ENCODE measurements at places on chromosomes 13 and 19. TPM values are rescaled to one million over a fixed set of nuclear protein-coding genes. Genes with fewer than 3 reads are reported as not detected.

Gene ZNF805
- total RNA-seq = 7.2 TPM

GRCh38 chr13:42312817-42313431 lies 41.0 kb downstream of the AKAP11 start:
- H3K27ac ChIP-seq = no peak overlapping the region
- H3K36me3 ChIP-seq = no peaks in the 10 kb centered on the region
- H3K4me1 ChIP-seq = no peaks in the 10 kb centered on the region
- no peaks in the 10 kb centered on the region for H3K27me3 ChIP-seq
- no peak overlapping the region for H3K4me3 ChIP-seq
- no peak for DNase-seq

Gene KLF12
- total RNA-seq = 2.2 TPM

GRCh38 chr19:14449321-14449720 lies 16.2 kb downstream of the PKN1 start:
- no peak overlapping the region for H3K27ac ChIP-seq
- H3K4me3 ChIP-seq = no peak overlapping the region
- no peak for DNase-seq
- H3K4me1 ChIP-seq = no peaks in the 10 kb centered on the region
- H3K36me3 ChIP-seq = peaks cover 40% of the 10 kb centered on the region

Gene LILRA1
- not detected for total RNA-seq

- no peak overlapping the region for H3K4me3 ChIP-seq
- H3K27me3 ChIP-seq = no peaks in the 10 kb centered on the region
- no peak overlapping the region for H3K27ac ChIP-seq
- no peaks in the 10 kb centered on the region for H3K36me3 ChIP-seq
- H3K4me1 ChIP-seq = no peaks in the 10 kb centered on the region
Observed at GRCh38 chr13:74929436-74929835, 552.5 kb downstream of the TBC1D4 start.

Gene OR7C1
- total RNA-seq = not detected

- no peaks in the 10 kb centered on the region for H3K27me3 ChIP-seq
- DNase-seq = no peak
- no peak overlapping the region for H3K27ac ChIP-seq
- no peak overlapping the region for H3K4me3 ChIP-seq
- H3K36me3 ChIP-seq = no peaks in the 10 kb centered on the region
Observed at GRCh38 chr13:38803531-38803930, 116.7 kb downstream of the FREM2 start.

Gene NCR1
- not detected for total RNA-seq

DNA sequence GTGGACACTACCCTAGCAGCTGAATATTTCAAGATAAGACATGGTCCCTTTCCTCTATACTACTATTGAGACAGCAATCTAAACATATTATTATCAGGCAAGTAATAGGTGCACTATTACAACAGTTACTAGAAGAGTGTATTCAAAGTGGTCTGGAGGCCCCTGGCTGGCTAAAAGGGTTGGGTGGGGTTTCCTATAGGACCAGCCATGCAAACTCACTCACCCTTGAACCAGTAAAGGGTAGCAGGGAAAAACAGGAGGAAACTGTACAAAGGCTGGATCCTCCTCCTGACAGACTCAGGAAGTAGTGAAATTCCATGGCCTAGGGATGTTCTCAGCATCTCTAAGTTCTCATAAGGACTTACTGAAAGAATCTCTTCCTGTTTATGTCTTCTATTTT lies 7.7 kb downstream of the SMAD9 start:
- H3K4me3 ChIP-seq = no peak overlapping the region
- no peak for DNase-seq
- H3K27ac ChIP-seq = no peak overlapping the region
- no peaks in the 10 kb centered on the region for H3K36me3 ChIP-seq
- no peaks in the 10 kb centered on the region for H3K4me1 ChIP-seq

DNA sequence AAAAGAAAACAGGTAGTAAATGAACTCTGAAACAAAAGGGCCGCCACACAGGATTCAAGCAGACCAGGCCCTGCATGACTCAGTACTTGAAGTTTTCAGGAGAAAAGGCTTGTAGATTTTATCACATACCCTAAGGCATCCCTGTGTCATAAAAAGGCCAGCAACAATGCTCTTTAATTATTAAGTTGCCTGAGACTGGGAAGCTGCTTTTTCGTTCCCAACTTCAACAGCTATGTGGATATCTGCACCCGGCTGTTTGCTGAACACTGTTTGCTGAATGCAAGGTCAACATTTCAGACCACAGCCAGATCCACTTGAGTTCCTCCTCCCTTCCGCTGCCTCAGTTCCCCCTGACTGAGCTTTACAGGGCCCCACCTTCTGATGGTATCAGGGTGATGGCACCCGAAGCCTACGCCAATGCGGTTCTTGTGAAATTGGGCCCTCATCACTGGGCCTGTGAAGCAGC lies 6.1 kb upstream of the ECH1 start:
- peaks cover 45% of the 10 kb centered on the region for H3K36me3 ChIP-seq
- no peak overlapping the region for H3K4me3 ChIP-seq
- H3K27ac ChIP-seq = no peak overlapping the region
- H3K4me1 ChIP-seq = peaks cover 4% of the 10 kb centered on the region

Gene SIGLEC8
- not detected for total RNA-seq

DNA sequence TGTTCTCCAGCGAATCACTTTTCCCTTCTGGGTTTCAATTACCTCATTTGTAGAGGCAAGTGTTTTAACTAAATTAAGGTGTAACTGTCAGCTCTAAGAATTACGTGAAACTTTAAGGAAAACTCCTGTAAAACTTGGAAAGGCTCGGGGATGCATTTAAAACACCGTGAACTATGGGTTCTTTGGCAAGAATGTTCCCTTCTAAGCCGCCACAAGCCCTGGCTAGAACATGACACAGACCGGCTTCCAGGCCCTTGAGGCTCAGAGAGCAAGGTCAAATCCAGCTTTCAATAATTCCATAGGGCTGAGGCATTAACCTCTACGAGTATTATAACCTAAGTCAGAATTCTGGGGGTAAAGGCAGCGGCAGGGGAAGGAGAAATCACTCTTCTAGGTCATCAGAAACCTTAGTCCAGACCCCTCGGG lies 685 bp downstream of the VWA8 start:
- no peaks in the 10 kb centered on the region for H3K36me3 ChIP-seq
- no peaks in the 10 kb centered on the region for H3K27me3 ChIP-seq
- no peaks in the 10 kb centered on the region for H3K4me1 ChIP-seq
- peak overlapping the region; percentile 87 for H3K27ac ChIP-seq
- no peak for DNase-seq

GRCh38 chr13:105914291-105915036 lies 621.0 kb downstream of the EFNB2 start:
- no peaks in the 10 kb centered on the region for H3K4me1 ChIP-seq
- H3K4me3 ChIP-seq = no peak overlapping the region
- no peak for DNase-seq
- H3K27me3 ChIP-seq = no peaks in the 10 kb centered on the region
- no peaks in the 10 kb centered on the region for H3K36me3 ChIP-seq
- no peak overlapping the region for H3K27ac ChIP-seq

DNA sequence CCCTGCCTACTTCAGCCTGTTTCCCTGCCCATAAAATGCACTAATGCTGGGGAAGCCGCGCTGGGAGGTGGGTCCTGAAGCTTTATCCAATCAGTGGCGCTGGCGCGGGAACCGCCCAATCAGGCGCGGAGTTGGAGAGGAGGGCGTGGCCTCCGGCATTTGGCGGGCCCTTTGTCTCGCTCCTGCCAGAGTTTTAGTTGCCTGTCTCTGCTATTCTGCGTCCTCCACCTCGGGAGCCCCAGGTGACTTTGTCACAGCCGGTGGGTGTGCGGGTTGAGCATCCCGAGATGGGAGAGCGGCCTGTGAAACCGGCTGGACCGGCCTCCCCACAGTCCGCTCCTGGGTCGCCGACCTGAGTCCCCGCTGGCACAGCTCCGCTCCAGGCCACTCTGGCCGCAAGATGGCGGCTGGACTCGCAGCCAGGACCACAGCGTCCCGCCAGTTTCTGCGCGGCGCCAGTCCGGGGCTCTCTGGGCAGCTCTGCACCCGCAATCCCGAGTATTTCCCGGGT lies 30.7 kb upstream of the ZNF429 start:
- H3K36me3 ChIP-seq = no peaks in the 10 kb centered on the region
- H3K27me3 ChIP-seq = no peaks in the 10 kb centered on the region
- no peak for DNase-seq
- H3K27ac ChIP-seq = no peak overlapping the region
- no peak overlapping the region for H3K4me3 ChIP-seq
- H3K4me1 ChIP-seq = no peaks in the 10 kb centered on the region

GRCh38 chr19:48319647-48320541 lies 5.5 kb upstream of the EMP3 start:
- no peaks in the 10 kb centered on the region for H3K36me3 ChIP-seq
- DNase-seq = no peak
- H3K4me3 ChIP-seq = no peak overlapping the region
- no peak overlapping the region for H3K27ac ChIP-seq
- peaks cover 24% of the 10 kb centered on the region for H3K4me1 ChIP-seq

GRCh38 chr13:100458673-100459072 lies 129.9 kb downstream of the GGACT start:
- H3K4me3 ChIP-seq = no peak overlapping the region
- H3K36me3 ChIP-seq = no peaks in the 10 kb centered on the region
- no peaks in the 10 kb centered on the region for H3K27me3 ChIP-seq
- no peak overlapping the region for H3K27ac ChIP-seq
- no peak for DNase-seq
- no peaks in the 10 kb centered on the region for H3K4me1 ChIP-seq

- DNase-seq = no peak
- no peaks in the 10 kb centered on the region for H3K27me3 ChIP-seq
- H3K4me3 ChIP-seq = peak overlapping the region; percentile 77
- H3K27ac ChIP-seq = peak overlapping the region; percentile 91
- peaks cover 46% of the 10 kb centered on the region for H3K4me1 ChIP-seq
- no peaks in the 10 kb centered on the region for H3K36me3 ChIP-seq
Observed at GRCh38 chr19:49894011-49894664, 2.5 kb downstream of the IL4I1 start.

- no peaks in the 10 kb centered on the region for H3K4me1 ChIP-seq
- no peak overlapping the region for H3K27ac ChIP-seq
- H3K4me3 ChIP-seq = no peak overlapping the region
- no peaks in the 10 kb centered on the region for H3K27me3 ChIP-seq
Observed at GRCh38 chr19:23788411-23788810, 29.7 kb upstream of the ZNF681 start.

DNA sequence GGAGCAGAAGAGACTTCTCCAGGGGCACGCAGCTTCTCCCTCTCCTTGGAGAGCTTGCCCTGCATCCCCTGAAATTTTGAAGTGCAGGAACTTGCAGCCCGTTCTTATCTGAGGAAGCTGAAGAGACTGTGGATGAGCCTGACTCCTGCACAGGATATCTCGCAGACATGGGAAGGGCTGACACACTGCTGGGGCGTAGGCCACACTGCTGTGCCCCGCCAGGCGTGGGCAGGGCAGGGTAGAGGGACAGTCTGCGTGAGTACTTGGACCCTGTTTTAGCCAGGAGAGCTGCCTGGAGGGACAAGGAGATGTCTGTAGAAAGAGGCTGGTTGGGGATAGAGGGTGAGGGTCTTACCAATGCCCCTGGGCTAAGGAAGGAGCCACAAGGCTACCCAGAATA lies 353.7 kb upstream of the NBEA start:
- H3K27ac ChIP-seq = no peak overlapping the region
- no peak for DNase-seq
- H3K4me3 ChIP-seq = no peak overlapping the region

Gene CYSLTR2
- not detected for total RNA-seq

DNA sequence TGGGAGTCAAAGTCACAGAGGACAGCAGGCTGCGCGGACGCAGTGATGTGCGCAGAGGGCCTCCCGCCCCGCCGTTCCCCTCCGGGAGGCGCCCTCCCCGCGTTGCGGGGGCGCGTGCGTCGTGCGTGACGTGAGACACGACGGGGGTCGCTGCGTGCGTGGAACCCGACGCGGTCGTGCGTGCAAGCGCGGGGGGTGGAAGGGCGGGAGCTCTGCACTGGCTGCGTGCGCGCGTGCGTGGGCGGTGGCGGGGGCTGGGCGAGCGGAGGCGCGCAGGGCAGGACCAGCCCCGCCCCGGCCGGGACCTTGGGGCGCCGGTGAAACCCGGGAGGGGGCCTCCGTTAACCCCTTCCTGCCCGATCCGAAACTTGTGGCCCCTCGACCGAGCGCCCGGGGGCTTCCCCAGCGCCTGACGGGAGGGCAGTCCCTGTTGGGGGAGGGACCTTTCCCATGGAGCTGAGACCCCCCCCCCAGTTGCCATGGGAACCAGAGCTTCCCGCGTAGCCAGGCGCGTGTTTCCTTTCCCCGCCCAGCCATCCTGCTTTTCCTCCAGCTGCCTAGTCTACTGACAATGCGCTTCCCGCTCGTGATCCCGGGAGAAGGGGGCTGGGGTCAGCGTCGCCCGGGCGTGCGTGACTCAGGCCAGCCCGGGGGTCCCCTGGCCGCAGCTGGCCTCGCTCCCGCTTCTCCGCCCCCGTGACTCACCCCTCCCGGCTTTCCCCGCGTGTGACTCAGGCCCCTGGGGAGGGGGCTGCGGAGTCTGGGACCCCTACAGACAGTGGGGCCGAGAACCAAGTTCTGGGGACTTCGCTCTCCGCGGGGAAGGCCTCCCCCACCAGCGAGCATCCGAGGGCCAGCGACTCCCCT lies 7.3 kb upstream of the HOOK2 start:
- peak overlapping the region; percentile 97 for H3K27ac ChIP-seq
- H3K4me3 ChIP-seq = peak overlapping the region; percentile 65
- DNase-seq = no peak
- no peaks in the 10 kb centered on the region for H3K36me3 ChIP-seq
- H3K27me3 ChIP-seq = no peaks in the 10 kb centered on the region

- peaks cover 12% of the 10 kb centered on the region for H3K4me1 ChIP-seq
- no peak for DNase-seq
- no peak overlapping the region for H3K27ac ChIP-seq
- peaks cover 15% of the 10 kb centered on the region for H3K36me3 ChIP-seq
Observed at GRCh38 chr19:17866312-17866963, 5.3 kb upstream of the SLC5A5 start.

- H3K4me3 ChIP-seq = no peak overlapping the region
- H3K36me3 ChIP-seq = peaks cover 7% of the 10 kb centered on the region
- H3K27ac ChIP-seq = no peak overlapping the region
- H3K27me3 ChIP-seq = no peaks in the 10 kb centered on the region
- peaks cover 5% of the 10 kb centered on the region for H3K4me1 ChIP-seq
Observed at GRCh38 chr19:58332697-58333096, 5.9 kb downstream of the ZSCAN22 start.

DNA sequence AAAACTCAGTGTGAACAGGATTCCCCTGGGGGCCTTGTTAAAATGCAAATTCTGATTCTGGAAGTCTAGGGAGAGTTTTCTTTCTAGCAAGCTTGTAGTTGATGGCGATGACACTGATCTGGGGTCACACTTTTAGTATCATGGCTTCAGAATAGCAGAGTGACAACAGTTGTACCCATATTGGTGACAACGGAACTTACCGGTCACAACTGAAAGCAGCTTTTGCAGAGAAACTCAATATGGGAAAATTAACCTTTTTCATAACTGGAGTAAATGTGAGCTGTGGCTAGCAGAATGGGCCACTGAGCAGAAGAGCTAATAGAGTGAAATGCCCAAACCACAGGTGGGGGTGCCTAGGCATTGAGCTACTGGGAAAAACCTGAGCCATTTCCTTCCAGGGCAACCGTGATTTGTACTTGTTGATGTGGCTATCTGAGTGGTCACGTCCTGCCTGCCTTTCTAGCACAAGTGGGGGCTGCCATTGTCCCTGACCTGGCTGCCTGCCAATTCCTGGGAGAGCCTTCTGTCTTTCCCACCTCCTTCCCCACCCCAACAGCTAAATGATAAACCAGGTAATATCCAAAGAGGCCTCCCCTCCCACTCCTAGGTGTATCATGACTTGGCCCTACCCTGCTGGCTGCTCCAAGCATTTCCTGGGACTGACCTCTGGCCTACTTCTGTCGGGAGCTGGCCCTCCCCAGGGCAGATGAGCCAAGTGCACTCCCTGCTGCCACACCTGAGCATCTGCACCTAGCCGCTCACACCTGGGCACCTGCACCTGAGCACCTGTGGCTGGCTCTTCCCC lies 1.7 kb upstream of the SLC10A2 start:
- no peaks in the 10 kb centered on the region for H3K36me3 ChIP-seq
- H3K4me3 ChIP-seq = no peak overlapping the region
- no peaks in the 10 kb centered on the region for H3K27me3 ChIP-seq
- H3K4me1 ChIP-seq = peaks cover 11% of the 10 kb centered on the region
- DNase-seq = peak; percentile 72
- peak overlapping the region; percentile 13 for H3K27ac ChIP-seq

All from GM12878 (cell line).